Cerebellar nuclear complex (tissue), 1 donor: ENCODE measurements at places on chromosomes 4 and X.

DNA sequence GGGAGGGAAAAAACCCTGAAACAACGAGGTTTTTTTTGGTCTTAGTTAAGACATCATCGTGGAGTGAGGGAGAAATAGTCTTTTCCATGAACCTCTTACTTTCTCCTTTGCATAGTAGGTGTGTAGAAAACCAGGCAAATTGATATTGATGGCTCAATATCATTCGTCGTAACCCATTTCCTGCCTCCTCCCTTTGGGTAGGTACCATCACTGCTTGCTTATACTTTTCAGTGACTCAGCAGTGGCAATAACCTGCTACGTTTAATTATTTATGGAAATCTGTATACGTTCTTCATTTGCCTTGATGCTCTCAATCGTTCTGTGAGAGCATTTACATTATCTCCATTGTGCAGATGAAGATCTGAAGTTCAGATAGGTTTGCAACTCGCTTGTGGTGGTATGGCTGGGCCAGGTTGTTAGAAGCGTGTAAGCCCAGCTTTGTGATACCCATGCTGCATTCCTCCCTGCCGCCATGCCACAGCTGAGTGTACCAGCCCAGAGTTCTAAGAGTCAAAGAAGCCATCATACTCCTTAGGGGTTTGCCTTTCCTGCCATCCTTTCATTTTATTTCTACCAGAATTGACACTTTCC is 212.9 kb downstream of the ARHGAP10 start:
- no peak for DNase-seq

GRCh38 chr4:134313591-134313990 is 112.0 kb upstream of the PABPC4L start:
- DNase-seq, result no peak

DNA sequence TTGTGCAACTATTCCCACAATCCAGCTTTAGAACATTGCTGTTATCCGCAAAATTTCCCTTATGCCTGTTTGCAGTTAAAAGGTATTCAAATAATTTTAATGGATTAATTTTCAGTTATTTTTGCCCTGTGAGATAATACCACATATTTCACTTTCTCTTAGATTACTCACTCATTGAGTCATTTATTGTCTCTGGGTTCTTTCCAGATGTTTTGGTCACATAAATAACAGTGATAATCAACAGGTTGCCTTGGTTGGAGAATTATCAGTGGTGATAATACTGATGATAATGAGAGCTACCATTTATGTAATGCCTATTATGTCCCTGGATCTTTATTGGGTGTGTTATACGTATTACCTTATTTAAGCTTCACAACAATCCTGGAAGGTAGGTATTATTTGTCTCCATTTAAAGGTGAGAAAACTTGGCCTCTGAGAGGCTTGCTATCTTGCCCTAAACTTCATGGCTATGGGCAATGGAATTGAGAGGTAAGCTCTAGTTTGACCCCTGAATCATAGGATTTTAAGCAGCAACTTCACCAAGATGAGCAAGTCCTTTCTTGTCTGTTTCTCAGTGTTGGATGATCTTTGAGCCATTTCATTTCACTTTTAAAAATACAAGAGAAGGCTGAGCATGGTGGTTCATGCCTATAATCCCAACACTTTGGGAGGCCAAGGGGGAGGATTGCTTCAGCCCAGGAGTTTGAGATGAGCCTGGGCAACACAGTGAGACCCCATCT is 87.4 kb downstream of the KIT start:
- DNase-seq, result no peak

GRCh38 chrX:153519569-153520286 is 2.3 kb downstream of the ATP2B3 start:
- no peak for DNase-seq

- DNase-seq, result no peak
Observed at GRCh38 chr4:7112656-7113055, 44.8 kb upstream of the GRPEL1 start.

DNA sequence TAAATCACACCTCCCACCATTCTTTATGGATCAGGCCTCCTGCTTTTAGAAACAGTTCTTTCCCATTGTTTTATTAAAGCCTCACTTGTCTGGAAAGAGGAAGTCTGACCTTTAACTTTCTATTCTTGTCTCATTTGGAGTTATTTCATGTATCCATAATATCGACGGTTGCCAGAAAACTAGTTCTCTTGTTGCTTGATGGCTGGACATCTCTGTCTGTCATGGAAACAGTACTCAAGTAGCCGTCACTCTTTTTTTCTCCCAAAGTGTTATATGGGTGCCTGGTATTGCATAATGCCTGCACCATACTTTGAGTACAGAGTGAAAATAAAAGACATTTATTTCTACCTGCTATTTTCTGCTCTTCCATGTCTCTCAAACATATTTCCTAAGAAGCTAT is 61.4 kb downstream of the PHEX start:
- no peak for DNase-seq

GRCh38 chr4:13601048-13601447 is 26.5 kb downstream of the BOD1L1 start:
- no peak for DNase-seq

GRCh38 chr4:107835406-107835805 is 10.7 kb downstream of the SGMS2 start:
- no peak for DNase-seq

DNA sequence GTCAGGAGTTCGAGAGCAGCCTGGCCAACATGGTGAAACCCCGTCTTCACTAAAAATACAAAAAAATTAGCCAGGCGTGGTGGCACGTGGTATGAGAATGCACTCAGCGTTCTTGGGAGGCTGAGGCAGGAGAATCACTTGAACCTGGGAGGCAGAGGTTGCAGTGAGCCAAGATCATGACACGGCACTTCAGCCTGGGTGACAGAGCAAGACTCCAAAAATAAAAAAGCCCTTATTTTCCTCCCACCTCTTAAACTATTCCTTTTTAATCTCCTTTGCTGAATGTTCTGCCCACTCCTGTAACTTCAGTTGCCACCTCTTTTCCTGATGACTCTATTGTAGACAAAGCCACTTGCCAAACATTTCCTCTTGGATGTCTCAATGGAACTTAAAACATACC is 72.6 kb downstream of the TAF1 start:
- DNase-seq, result no peak

DNA sequence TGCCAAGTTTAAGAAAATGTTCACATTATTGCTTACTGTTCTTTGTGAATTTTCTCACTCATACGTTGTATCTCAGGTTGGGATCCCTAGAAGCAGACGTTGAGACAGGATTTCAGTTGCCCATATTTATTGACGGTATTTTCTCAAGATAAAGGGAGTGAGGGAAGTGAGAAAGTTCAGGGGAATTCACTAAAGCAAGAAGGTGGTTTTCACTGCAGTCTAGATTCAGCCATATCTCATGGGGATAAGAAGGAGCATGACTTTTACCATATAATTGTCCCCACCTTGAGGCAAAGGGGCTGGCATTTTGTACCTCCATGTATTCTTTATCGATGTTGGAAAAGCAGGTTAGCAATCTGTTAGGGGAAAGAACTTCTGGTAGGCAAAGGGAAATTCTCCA is 543.0 kb downstream of the CCSER1 start:
- no peak for DNase-seq

- DNase-seq, result no peak
Observed at GRCh38 chrX:110563282-110563681, 204.6 kb downstream of the RTL9 start.

DNA sequence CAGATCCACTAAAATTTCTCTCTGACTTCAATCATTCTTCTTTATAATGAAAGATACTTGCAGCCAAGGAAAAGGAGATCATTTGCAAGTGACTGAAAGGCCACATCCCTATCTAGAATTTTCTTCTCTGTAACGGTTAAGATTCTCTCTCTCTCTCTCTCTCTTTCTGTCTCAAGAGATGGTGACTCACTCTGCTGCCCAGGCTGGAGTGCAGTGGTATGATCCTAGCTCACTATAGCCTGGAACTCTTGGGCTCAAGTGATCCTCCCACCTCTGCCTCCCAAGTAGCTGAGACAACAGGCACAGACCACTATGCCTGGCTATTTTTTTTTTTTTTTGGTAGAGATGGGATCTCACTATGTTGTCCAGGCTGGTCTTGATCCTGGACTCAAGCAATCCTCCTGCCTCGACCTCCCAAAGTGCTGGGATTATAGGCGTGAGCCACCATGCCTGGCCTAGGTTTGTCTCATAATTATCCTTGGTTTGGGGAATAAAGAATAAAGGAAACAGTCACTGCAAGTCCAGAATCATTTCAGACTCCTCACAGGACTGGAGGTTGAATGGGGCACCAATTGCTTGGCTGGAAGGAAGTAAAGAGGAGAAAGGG is 33.3 kb upstream of the GALNT7 start:
- no peak for DNase-seq

DNA sequence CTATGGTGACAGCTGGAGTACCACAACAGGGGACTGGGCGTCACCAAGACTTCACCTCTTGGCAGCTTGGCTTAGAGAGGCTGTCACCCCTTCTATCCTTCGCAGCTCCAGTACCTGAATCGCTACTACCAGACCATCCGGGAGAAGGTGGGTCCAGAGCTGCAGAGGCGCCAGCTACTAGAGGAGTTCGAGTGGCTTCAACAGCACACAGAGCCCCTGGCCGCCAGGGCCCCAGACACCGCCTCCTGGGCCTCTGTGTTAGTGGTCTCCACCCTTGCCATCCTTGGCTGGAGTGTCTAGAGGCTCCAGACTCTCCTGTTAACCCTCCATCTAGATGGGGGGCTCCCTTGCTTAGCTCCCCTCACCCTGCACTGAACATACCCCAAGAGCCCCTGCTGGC is 11.6 kb upstream of the SASH3 start:
- no peak for DNase-seq

- DNase-seq, result no peak
Observed at GRCh38 chrX:75086731-75087195, 69.3 kb downstream of the ABCB7 start.

DNA sequence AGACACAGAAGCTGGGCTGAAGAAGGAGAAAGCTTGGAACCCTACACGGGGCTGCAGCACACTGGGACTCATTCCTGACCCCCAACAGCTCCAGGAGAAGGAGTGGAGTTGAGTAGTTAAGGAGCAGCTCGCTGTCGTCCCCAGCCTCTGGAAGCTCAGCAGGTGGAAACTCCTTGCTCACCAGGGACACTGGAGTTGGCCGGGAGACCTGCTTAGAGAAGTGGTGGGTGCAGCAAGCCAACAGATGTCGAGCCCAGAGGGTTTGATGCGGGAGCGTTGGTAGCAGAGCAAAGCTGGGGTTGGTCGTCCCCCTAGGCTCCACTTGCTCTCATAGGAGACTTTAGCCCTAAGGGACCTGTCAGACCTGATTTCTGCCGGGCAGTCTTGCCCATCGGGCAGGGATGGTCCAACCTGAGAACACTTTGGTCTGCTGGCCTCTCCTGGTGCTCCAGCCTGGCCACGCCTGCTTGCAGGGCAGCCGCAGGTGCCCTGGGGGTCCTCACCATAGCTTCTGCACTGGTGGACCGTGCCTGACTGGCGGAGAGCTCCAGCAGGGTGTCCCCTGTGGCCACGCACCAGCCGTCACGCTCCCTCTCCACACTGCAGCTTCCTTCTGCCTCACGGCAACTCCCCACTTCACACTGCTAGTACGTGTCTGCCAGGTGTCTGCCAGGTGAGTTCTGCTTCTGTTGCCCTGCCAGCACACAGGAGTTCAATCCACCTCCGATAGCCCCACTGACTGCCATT is 353.7 kb downstream of the GASK1B start:
- DNase-seq, result no peak

GRCh38 chr4:146182443-146182842 is 6.9 kb downstream of the LSM6 start:
- DNase-seq, result no peak

DNA sequence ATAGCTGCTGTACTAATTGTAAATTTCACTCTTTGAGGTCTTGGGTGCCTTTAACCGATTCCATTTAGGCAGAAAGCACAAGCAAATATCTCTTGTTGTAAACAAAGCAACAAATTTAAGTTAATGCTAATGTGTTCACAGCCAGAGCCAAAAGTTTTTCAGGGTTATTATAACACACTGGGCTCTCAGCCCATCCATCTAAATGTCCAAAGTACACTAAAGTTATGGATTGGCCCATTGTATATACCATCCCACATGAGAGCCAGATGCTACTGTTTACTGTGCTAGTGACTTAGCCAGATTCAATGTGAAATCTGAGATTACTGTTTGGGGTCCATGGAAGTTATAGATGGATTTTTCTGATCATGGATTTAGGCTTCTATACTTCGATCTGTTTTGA is 186.7 kb downstream of the LARP7 start:
- no peak for DNase-seq

DNA sequence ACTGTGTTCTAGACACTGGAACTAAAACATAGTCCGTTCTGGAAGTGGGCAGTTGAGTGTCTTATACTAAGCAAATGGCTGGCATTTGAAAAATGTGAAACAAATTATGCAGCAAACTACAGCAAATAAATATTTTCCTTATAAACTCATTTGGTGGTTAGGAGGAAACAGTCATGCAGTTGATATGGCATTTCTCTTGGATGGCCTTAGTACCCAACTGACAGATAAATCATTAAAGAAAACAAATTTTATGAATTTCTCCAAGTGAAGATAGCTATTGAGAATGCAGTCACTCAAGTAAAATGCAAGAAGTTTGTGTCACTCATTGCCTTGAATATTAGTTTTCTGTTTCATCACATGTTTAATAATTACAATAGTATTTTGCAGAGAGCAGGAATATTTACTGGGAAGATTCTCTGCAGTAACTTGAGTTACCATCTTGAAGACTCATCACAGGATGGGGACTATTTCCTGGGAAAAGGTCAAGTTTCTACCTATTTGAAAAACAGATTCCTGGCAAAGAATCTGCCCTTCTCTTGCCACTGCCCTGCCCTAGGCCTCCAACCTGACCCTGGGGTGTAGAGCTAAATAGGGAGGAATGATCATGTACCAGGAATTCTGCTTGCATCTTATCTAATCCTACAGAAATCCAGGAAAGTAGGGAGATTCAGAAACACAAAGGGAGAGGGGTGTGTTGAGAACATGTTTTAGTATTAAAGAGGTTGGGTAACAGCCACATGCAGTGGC is 105.9 kb downstream of the SH3RF1 start:
- DNase-seq, result no peak

DNA sequence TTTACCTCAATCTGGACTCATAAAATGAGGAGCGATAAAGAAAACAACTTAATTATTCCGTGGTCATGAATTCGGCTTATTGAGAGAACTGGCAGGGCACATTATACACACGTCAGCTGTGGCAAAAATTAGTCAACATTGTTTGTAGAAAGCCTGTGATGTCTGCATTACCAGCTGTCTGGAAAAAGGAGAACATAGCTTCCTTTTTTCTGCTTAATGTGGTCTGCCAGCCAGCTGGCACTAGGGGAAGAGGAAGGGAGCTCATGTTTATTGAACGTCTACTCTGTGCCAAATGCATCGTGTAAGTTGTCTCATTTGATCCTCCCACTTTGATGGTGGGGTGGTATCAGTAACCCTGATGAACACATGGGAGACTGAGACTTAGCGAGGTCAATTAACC is 367.6 kb downstream of the ARHGAP24 start:
- DNase-seq, result no peak

GRCh38 chr4:39873823-39874222 is 103.9 kb downstream of the PDS5A start:
- DNase-seq, result no peak

GRCh38 chr4:175459571-175459970 is 352.5 kb downstream of the GPM6A start:
- no peak for DNase-seq

GRCh38 chrX:19602866-19603622 is 87.7 kb upstream of the MAP3K15 start:
- DNase-seq, result no peak

GRCh38 chrX:133909888-133910287 is 75.5 kb downstream of the GPC3 start:
- DNase-seq, result no peak
